ENCODE measurements at places on chromosomes 4 and X.

GRCh38 chr4:32958586-32958985, 2238.4 kb downstream of the PCDH7 start:
- DNase-seq: no peak

DNA sequence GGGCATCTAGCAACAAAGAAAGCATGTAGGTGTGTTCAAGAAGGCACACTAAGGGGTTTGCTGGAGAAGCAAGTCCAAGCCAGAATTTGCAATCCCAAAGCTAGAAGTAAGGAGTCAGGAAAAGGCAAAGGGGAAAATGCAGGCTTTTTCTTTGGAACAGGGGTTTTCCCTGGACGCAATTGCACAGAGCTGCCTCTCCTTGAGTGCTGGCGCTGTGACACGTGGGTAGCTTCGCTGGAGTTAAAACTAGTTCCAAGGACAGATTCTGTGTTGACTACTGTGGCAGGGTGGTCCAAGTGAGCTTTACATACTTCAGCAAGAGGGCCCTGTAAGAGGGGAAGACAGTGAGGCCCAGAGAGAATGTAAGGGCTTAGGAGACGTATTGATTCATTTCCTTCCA, 277.1 kb downstream of the ADGRA3 start:
- no peak for DNase-seq

DNA sequence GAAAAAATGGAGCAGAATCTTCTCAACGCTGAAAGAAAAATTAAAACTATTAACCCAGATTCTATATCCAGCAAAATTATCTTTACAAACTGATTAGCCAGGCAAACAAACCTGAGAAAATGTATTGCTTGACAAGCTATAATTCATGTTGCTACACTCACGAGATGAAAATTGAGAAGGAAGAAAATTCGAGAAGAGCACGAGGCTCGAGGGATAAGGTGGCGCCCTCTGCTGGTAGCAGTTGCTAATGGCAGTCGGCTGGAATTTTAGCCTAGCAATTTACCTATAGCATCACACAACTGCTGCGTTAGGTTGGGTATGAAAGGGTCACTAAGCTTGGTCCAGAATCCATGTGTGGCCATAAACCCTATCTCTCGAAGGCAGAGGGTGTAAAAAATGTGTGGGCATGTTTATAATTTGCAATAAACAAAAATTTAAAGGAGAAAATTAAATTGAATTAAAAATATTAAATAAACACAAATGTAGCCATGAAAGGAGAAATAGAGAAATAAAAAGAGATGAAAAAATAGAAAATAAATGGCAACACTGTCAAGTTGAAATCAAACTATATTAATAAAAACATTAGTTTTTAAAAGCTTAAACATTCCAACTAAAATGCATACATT, 126.6 kb downstream of the PPP4R3C start:
- peak; percentile 29 for DNase-seq

DNA sequence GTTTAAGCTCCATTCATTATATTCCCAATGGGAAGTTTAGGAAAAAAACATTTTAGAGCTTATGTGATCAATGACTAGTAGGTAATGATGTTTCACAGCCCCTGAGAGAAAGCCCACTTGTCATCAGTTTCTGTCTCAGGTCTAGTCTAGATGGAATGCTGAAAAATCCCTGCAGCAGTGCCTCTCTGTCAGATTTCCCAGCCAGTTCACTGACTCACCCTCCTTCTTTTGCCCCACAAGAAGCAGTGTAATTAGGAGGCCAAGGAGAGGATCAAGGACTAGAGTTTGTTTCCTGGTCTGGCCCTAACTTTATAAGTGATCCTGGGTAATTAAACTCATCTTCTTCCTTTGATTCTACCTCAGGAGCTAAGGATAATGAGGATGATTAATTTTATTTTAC, 118.7 kb upstream of the ANXA3 start:
- DNase-seq: no peak

- no peak for DNase-seq
Measured at GRCh38 chrX:53992589-53992988, 51.7 kb downstream of the PHF8 start.

- DNase-seq: no peak
Measured at GRCh38 chr4:18050448-18050847, 28.9 kb upstream of the LCORL start.

DNA sequence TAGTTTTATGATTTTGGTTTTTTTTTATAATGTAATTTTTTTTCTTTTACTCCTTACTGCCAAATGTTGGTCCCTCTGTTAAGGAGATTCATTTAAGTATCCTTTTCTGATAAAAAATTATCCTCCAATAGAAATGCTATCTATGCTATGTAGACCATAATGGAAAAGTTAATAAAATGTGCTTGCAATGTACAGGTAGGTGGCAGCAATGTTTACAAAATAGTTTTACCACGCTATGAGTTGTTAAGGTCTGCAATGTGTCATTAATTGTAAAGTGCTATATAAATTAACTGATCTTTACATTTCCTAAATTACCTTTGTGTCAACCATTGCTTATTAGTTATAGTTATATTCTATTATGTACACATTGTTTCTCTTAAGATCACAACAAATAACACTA, 3.8 kb upstream of the CENPC start:
- peak; percentile 26 for DNase-seq

DNA sequence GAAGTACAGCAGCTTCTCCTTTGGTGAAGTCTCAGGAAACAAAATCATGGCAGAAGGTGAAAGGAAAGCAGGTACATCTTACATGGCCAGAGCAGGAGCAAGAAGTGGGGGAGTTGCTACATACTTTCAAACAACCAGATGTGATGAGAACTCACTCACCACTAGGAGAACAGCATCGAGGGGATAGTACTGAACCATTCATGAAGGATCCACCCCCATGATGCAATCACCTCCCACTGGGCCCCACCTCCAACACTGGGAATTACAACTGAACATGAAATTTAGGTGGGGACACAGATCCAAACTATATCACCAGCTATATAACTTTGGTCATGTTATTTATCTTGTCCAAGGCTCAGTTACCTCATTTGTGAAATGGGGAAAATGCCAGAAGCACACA, 159.4 kb downstream of the OPHN1 start:
- no peak for DNase-seq

DNA sequence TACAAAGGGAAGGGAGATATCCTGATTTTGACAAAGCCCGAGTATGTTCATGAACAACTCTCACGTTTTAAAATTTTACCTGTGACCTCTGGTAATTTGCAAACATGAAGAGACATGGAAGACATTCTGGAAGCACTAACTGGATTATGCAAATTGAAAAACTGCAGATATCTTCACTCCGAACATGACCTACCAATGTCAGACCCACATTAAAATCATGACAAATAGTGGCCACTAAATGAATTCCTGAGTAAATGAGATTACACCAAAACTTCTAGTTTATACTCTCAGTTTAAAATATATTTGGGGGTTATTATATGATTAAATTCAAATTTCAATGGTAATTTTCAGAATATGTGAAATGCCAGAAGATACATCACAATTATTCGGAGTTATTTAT, 19.9 kb upstream of the CBR4 start:
- DNase-seq: no peak

GRCh38 chr4:120874792-120875774, 47.4 kb downstream of the PRDM5 start:
- no peak for DNase-seq

DNA sequence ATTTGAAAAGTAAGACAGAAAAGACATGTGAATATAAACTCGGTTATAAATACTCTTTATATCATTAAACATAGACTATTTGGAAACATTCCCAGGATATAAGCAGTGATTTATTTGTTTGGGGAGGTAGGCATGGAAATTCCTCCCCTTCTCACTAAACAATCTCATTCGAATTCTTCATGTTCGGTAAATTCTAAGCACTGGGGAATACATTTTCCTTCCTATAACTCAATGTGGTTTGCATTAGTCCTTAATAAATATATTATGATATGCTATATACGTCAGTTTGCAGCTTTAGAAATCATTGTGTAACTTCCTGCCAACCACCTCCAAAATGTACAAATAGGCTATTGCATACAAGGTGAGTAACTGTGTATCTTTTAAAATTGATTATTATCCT, 99.6 kb downstream of the UGT8 start:
- no peak for DNase-seq

Data from GM13977 (cell line).